GM19239 (cell line): ENCODE measurements at places on chromosomes 6 and 20.

GRCh38 chr6:1709234-1709641 lies 99.5 kb downstream of the FOXC1 start:
- DNase-seq, result no peak

GRCh38 chr6:166586424-166587156 lies at the start of gene RAMACL:
Gene RAMACL, minus strand, starts transcription at chr6:166586678. Its CDS starts 201 bp downstream, at chr6:166586477.
- peak; percentile 86 for DNase-seq

DNA sequence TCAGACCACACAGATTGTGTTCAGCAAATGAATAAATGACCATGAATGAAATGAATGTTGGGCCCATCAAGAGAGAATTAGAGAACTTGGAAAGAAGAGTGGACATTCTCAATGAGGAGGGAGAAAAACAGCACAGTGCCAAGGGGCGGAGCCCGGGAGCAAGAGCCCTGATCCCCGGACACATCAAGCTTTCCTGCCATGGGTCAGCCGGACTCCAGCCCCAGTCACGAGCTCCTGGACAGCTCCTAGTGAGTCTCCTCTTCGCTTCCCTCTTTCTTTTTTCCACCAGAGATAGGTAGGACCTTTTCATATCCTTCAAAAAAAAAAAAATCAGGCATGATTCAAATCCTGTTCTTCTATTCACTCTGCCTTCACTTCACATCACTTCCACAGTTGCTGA lies 274.2 kb downstream of the NRN1 start:
- DNase-seq, result no peak

DNA sequence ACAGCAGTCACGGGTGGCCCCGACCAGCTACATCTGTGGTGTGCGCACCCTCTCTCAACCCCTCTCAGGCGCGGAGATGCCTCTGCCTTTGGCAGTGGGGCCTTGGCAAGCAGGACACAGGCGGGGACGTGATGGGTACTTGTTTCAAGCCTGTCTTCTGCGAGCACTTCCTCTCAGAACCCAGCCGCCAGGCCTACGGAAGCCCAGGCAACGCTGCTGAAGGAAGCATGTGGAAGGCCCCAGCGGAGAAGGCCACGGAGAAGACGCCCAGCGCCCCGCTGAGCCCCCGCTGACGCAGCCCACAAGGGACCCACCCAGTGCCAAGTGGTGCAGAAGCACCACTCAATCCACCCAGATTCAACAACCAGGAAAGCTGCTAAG lies 13.0 kb downstream of the SERPINB6 start:
- DNase-seq, result no peak

DNA sequence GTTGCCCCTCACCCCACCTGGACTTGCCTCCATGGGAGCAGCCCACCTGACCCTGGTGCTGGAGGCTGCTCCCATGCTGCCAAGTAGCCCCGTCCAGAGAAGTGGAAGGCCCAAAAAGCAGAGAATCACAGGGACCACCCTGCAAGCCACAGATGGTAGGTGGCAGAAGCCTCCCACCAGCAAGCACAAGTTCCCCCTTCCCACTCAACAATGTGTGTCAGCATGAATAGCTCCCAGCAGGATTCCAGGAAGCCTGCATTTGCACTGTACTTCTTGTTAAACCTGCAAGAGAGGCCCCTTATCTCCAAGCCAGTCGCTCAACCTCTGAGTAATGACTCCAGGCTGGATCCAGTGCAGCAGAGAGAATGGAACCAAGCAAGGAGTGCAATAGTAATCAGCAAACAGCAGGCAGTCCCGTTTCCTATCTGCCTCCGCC lies 180.8 kb upstream of the CST7 start:
- DNase-seq, result no peak

GRCh38 chr6:114055349-114055748 lies 84.4 kb upstream of the HDAC2 start:
- DNase-seq, result no peak

DNA sequence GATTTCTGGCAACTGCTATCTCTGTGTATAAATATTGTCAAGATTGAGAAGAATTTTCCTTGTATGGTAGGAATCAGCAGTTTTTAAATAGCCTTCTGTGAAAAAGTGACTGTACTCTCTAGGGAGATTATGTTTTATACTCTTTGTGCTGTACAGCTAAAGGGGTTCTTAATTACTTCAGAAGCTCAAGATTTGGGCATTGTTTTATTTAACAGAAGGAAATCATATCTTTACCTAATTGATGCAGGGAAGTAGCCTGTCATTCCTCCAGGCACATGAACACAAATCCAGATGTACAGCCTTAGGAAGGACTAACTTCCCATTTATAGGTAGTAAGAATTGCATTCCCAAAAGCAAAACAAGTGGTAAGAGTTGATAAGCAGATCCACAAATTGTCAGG lies 1.3 kb downstream of the CALHM5 start:
- no peak for DNase-seq

- DNase-seq, result peak; percentile 32
These were observed 71.4 kb upstream of the TULP1 start for GRCh38 chr6:35583893-35584688.

DNA sequence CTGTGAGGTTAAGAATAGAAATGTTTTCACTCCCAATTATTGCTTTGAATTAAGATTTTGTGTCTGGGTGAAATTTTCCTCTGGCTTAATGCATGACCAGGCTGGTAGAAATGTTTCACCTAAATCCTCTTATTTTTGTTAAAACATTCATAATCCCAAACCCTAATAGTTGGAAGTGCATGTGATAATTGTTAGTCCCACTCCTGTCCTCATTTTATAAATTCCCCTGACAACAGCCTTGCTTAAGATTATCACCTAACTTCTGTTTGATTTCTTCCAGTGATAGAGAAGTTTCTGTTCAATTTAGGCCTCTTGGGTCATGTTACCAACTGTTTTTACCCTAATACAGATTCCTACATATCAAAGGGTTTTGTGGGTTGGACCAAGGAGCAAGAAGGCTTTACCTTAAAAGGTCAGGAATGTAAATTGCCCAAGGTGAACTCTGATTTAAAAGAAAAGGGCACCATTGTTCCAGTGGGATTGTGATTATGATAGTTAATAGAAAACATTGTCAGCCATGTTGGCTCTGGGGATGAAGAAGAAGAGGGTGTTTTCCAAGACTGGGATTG lies 158.7 kb upstream of the CENPW start:
- no peak for DNase-seq

DNA sequence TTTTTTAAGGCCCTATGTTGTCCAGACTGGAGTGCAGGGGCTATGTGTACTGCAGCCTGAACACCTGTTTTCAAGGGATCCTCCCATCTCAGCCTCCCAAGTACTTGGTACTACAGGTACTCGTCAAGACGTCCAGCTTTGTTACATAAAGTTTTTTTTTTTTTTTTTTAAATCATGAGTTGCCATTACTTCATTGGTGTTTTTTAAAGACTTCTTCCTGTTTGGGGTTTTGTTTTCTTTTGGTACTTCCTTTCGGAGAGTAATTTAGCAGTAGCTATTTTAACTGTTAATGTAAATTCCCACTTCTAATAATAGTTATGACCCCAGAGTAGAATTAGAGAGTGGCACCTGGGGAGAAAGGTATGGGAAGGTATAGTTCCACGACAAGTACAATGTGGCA lies 10.5 kb downstream of the ZNFX1 start:
- no peak for DNase-seq

- DNase-seq, result no peak
These were observed 13.4 kb downstream of the PRKN start for GRCh38 chr6:162713974-162714780.

DNA sequence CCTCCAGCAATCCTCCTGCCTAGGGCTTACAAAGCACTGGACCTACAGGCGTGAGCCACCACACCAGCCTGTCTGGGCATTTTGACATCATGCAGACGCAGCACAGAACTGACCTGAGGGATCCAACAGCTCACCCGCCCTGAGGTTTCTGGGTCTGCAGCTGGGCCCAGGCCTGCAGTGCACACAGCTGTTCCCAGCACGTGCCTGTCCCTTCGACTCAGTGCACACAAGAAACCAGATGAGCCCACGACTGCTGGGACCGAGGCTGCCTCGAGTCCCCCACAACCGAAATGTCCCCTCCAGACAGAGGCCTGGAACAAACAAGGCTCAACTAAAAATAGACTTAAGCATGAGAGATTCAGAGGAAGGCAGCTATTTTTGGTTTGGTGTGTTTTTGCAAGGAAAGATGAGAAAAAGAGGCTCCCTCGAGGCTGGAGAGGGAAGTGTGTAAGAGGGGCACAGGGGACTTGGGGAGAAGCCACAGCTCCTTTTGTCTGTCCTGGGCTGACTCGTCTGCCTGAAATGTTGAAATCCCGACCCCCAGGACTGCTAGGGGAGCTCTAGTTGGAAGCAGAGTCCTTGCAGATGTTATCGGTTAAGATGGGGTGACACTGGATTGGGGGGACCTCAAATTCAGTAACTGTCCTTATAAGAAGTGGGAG lies 66.3 kb downstream of the YTHDF1 start:
- no peak for DNase-seq

GRCh38 chr6:157464653-157465535 lies 83.9 kb downstream of the ZDHHC14 start:
- peak; percentile 12 for DNase-seq

- no peak for DNase-seq
These were observed 463.8 kb downstream of the ADGRB3 start for GRCh38 chr6:69098910-69099309.

DNA sequence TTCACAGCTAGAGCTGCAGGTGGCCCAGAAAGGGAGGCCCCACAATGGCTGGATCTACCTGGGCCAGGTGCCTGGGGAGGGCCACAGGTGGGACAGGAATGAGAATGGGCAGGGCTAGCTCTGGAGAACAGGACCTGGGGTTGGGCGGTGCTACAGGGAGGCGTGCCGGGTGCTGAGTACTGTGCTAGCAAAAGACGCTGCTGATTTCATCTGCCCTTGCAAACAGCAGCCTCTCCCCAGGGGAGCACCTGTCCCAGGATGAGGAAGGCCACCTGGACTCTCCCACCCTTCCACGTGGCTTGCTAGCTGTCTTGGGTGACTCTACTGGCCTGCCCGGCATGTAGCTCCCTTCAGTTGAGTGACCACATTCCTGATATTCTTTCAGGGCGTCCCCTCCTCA lies 6.6 kb upstream of the YTHDF1 start:
- DNase-seq, result no peak

DNA sequence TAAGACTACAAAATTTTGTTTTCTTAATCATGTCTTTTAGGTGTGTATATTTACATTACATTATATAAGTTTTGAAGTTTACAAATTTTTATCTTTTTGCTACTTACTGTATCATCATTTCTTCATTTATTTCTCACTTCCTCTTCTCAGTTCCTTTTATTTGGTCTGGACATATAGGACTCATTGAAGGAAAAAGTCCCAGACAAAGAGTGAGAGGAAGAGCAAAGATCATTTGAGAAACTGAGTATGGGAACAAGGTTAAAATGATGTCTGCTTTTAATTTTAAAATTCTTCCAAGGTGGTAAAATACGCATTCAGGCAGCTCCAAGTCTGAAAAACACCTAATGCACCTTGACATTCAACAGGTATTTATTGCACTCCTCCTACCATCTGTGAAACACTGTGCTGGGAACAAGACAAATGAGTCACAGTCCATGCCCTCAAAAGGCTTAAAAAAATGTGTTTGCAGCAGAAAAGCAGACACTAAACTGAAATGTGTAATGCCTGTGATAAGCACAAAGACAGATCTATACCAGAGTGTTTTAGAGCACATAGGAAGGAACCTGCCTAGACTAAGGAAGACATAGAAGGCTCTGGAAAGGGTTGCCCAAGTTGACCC lies 63.2 kb downstream of the PKIB start:
- DNase-seq, result no peak

DNA sequence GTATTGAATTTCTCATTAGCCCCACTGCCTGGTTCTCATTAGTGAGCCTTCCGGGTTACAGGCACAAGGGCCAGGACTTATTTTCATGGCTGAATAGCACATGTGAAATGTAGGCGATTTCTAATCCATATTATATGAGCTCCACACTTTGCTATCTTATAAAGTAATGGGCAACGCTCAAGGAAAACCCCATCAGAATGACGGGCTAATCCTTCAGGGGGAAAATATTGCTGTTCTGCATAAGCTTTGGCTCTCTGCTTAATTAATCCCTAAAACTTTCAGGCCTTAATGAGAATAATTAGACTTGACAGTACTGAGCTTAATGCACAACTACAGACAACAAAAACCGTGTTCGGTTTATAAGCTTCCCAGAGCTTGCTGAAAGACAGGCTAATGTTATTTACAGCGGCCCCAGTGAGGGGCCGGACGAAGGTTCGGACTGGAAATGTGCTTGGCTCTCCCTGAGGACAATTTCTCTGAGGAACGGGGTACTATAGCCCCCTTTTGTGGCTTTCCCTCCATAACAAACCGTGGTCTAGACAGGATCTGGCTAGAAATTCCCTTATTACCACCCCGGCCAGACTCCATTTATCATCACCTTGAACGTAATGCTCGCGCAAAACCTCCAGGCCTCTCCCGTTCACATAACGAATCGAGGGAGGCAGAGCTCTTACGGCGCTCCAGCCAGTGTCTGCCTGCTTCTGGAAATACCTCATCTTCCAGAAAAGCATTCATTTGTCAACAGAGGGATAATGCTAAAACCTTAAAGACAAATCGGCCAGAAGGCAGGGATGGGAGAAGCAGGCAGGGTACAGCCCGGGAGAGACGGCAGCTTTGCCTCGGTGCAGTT lies 164.5 kb downstream of the CD83 start:
- no peak for DNase-seq

- DNase-seq, result no peak
These were observed 205.9 kb downstream of the HACE1 start for GRCh38 chr6:104653781-104654180.

- no peak for DNase-seq
These were observed 1.6 kb downstream of the CLPS start for GRCh38 chr6:35795453-35796071.

DNA sequence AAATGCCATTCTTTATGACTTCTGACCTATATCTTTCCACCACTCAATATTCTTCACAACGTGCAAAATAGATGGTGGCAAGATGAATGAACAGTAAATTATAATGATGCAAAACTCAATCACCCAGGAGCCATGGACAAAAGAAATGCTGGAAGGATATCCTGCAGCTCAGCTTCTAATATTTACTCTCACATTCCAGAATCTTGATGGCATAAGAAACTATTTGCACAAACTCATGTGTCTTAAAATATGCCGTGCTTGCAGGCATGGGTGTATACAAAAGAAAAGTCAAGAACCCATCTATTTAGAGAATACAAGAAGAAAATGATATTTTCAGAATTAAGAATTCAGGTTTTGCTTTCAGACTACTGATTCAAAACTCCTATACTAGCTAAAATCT lies 217.8 kb downstream of the SLC35F1 start:
- no peak for DNase-seq

- no peak for DNase-seq
These were observed 54.3 kb upstream of the PTPN1 start for GRCh38 chr20:50455656-50456451.

DNA sequence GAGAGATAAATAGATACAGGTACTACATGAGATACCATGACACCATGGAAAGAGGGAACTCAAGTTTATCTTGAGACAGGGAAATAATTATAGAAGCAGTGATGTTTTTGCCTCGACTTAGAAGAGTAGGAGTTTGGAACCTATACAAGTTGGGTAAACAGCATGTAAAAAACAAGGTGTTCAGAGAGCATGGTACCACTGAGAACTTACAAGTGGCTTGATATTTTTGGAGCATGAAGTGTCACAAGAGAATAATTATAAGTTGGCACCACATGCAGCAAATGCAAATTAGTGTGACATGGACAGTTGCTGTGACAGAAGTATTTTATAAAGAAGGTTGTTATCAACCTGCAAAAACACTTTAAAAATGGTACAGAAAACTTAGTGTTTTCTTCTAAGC lies 47.1 kb upstream of the SCAF8 start:
- DNase-seq, result no peak
